ENCODE measurements at places on chromosomes 2 and 18.

DNA sequence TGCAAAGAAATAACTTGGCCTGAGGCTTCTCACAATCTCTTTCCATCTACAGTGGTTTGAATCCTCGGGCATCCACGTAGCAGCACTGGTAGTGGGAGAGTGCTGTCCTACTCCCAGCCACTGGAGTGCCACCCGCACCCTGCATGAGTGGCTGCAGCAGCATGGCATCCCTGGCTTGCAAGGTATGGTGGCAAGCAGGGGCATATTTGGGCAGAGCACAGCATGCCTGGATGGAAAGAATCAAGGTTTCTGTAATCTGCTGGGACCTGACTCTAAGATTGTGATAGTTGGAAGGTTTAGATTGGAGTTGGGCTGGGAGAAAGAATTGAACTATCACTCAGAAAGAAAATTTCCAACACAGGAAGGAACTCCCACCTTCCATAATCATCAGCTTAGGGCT is 4.0 kb downstream of the CAD start:
- no peak for DNase-seq

- no peak for DNase-seq
Measured at GRCh38 chr2:44464437-44464836, 102.7 kb downstream of the CAMKMT start.

DNA sequence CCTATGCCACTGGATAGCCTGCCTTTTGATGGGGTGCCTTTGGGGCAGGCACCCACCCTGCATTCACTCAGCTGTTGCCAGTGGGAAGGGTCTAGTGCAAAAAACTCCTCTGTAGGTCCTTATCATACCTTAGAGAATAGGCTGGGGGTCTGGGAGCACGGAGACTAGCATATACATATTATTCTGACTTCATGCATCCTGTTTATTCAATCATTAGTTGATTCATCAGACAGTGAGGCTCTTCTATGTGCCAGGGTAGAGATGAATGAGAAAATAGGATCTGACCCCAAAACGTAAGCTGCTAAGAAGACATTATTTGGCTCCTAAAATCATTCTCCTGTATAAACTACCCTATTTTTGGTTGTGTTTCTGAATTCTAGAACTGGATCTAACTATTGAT is 153.3 kb downstream of the TPGS2 start:
- DNase-seq = no peak

GRCh38 chr2:126828051-126828450 is 70.6 kb upstream of the TEX51 start:
- no peak for DNase-seq

- no peak for DNase-seq
Measured at GRCh38 chr2:162126111-162126519, 25.9 kb downstream of the GCG start.

- no peak for DNase-seq
Measured at GRCh38 chr2:233361297-233361696, 7.0 kb downstream of the DGKD start.

GRCh38 chr2:230878599-230879188 is 14.0 kb downstream of the ITM2C start:
- DNase-seq = no peak

- DNase-seq = no peak
Measured at GRCh38 chr2:190535121-190535439, 558 bp upstream of the NEMP2 start.

Measured in stimulated activated CD8-positive, alpha-beta memory T cell treated with anti-CD3 and anti-CD28 coated beads, Interleukin-15, amount 100 ng/mL, for 24 hours (primary cell).